T-cell (primary cell): ENCODE measurements at places on chromosomes 16 and 17. TPM values are rescaled to one million over a fixed set of nuclear protein-coding genes. Genes with fewer than 3 reads are reported as not detected.

DNA sequence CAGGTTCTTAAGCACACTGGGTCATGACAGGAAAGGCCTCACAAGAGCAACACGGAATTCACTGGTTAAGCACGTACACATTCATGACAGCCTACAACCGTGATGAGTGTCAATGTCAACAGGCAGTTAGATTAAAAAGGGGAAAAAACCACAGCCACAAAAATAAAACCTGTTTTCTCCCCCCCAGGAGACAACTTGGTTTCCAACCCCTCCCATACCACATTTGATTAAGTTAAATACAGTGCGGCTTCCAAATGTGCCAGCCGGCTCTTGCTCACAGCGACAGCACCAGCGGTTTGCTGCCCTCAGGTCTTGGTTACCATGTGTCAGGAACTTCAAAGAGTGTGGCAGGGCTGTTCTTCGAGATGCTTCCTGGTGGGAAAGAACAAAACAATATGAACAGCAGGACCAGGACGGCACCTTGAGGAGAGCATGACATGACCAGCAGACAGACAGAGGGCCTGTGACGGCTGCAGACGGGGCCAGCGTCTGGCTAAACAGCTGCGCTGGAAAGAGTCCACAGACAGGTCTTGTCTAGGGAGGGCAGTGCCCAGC lies 193.6 kb downstream of the PARN start:
- DNase-seq = peak; percentile 41

- no peak for DNase-seq
These were observed 26.8 kb downstream of the GNA13 start for GRCh38 chr17:65029605-65030336.

GRCh38 chr16:17171250-17172143 lies 299.3 kb downstream of the XYLT1 start:
- no peak for DNase-seq

DNA sequence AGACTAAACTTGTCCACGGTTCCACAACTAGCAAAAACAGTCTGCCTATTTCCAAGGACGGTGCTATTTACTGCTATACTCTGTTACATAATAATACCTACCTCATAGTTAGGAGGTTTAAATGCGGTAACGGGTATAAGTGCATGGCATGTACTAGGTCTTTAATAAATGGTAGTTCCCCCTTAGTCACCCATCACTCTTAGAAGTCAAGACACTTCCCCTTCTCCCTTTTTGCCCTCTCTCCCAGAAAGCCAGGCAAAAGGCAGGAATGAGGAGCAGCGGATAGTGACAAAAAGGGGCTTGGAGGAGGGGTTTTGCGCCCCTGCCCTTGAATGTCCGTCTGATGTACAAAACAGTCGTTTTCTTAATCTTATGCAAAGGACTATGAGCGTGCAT lies 1.1 kb upstream of the LSM12 start:
- no peak for DNase-seq

GRCh38 chr16:1991135-1991551 lies 1.4 kb downstream of the SYNGR3 start:
- DNase-seq = peak; percentile 53

DNA sequence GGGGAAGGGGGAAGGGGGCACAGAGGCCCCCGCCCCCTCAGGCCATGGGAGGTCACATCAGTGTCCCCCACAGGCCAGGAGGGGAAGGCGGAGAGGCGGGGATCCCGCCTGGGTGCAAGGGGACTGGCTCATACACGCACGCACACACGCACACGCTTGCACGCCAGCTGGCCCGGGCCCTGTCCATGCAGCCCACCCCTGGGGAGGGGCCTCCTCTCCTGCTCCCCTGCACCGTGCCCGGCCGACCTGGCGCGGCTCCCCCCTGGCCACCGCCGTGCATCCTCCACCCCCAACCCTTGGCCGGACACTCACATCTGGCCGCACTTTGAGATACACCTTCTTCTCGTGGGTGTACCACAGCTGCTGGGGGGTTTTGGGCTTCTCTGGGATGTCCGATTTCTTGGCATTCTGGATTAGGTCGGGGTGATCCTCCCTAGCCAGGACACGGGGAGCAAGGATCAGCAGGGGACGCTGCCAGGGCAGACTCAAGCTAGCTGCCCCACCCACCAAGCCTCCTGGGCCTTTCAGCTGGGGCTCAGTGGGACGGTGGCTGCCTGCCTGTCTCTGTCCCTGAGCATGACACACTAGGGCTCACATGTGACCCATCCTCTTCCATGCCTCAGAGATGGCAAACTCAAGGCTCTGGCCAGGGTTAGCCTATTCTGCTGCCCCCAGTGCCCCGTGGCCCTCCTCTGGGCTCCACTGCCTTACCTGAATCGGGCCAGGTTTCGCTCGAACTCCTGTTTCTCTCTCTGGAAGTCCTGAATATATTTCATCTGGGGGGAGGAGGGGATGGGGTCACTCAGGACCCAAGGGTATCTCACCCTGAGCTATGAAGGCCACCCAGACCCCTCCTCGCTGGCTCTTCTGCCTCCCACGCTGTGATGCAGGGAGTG lies 6.7 kb downstream of the UBTF start:
- no peak for DNase-seq

GRCh38 chr16:56988161-56988947 lies 1.0 kb upstream of the NLRC5 start:
- DNase-seq = no peak

- peak; percentile 90 for DNase-seq
These were observed 11.4 kb upstream of the AURKB start for GRCh38 chr17:8221663-8222379.

DNA sequence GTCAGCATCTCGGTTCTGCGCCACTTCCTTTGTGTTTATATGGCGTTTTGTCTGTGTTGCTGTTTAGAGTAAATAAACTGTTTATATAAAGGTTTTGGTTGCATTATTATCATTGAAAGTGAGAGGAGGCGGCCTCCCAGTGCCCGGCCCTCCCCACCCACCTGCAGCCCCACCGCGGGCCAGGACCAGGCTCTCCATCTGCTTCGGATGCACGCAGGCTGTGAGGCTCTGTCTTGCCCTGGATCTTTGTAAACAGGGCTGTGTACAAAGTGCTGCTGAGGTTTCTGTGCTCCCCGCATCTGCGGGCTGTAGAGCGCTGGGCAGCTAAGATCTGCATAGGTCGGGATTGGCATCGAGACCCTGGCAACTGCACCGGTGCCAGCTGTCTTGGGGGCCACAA lies 8.2 kb upstream of the BAIAP3 start:
- no peak for DNase-seq

DNA sequence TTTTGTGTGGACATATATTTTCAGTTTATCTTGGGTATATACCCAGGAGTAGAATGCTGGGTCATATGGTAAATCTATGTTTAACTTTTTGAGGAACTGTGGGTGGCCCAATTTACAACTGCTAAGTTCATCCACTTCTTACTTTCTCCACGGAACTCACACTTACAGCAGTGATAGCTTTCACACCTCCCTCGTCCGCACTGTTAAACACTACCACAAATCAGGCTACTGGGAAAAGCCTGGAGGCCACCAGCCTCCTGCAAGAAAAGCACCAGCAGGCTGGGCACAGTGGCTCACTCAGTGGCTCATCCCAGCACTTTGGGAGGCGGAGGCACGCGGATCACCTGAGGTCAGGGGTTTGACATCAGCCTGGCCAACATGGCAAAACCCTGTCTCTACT lies 14.7 kb upstream of the ZG16 start:
- DNase-seq = no peak

DNA sequence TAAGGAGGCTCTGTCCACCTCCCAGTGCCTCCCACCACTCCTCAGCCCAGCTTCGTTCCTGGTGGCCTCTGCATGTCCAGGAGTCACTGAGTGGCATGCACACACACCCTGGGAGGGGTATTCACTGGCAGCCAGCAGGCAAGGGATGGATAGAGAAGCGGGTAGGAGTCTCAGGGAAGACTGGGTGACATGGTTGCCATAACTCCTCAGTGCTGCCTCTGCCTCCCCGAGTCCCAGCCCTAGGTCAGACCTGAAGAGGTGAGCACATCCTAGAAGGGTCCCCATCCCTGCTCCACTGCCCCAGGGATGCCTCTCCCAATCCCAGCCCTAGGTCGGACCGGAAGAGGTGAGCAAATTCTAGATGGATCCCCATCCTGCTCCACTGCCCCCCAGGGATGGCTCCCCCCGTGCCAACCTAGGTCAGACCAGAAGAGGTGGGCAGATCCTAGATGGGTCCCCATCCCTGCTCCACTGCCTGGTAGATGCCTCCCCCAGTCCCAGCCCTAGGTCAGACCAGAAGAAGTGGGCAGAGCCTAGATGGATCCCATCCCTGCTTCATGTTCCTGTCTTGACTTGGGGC lies 197.0 kb downstream of the IRF8 start:
- no peak for DNase-seq

DNA sequence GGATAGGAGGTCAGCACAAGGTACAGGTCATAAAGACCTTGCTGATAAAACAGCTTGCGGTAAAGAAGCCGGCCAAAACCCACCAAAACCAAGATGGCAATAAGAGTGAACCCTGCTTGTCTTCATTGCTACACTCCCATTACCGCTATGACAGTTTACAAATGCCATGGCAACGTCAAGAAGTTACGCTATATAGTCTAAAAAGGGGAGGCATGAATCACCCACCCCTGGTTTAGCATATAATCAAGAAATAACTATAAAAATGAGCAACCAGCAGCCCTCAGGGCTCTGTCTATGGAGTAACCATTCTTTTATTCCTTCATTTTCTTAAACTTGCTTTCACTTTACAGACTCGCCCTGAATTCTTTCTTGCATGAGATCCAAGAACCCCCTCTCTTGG lies 1.0 kb upstream of the HSBP1 start:
- DNase-seq = no peak

DNA sequence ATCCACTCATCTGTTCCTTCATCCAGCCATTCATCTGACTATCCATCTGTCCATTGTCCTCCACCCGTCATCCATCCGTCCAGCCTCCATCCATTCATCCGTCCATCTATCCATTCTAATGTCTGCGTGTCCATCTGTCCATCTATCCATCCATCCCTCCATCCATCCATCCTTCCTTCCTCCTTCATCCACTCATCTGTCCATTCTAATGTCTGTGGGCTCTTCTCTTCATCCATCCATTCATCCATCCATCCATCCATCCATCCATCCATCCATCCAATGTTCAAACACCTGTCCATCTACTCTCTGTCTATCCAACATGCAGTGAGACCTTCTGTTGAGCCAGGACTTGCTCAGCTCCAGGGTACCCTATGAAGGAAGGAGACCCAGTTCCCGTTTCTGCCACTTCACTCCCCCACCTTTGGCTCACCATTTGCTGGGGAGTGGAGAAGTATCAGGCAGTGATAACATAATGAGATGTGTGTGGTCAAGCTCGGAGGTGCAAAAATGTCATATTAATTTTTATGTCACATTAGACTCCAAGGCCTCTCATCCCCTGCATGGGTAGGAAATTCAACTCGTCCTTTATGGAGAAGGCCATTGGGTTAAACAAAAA lies 36.5 kb upstream of the ADGRG1 start:
- no peak for DNase-seq

The CD300LF gene
- total RNA-seq = not detected

The TAT gene
- total RNA-seq = 0.49 TPM

GRCh38 chr17:2405247-2405926 lies 4.5 kb upstream of the MNT start:
- DNase-seq = no peak

The PITPNC1 gene
- 116 TPM for total RNA-seq

The AOC2 gene
- total RNA-seq = 2.8 TPM
